ENCODE measurements at places on chromosomes 3 and 15.

- no peak for DNase-seq
Observed at GRCh38 chr15:95131131-95131556, 899.8 kb downstream of the MCTP2 start.

- no peak for DNase-seq
Observed at GRCh38 chr3:46626039-46626438, 13.7 kb downstream of the FAM240A start.

GRCh38 chr3:10855083-10855870, 39.2 kb downstream of the SLC6A11 start:
- no peak for DNase-seq

- no peak for DNase-seq
Observed at GRCh38 chr15:34031987-34032760, 6.8 kb downstream of the AVEN start.

- DNase-seq: no peak
Observed at GRCh38 chr15:45763170-45763869, 128.5 kb downstream of the SQOR start.

DNA sequence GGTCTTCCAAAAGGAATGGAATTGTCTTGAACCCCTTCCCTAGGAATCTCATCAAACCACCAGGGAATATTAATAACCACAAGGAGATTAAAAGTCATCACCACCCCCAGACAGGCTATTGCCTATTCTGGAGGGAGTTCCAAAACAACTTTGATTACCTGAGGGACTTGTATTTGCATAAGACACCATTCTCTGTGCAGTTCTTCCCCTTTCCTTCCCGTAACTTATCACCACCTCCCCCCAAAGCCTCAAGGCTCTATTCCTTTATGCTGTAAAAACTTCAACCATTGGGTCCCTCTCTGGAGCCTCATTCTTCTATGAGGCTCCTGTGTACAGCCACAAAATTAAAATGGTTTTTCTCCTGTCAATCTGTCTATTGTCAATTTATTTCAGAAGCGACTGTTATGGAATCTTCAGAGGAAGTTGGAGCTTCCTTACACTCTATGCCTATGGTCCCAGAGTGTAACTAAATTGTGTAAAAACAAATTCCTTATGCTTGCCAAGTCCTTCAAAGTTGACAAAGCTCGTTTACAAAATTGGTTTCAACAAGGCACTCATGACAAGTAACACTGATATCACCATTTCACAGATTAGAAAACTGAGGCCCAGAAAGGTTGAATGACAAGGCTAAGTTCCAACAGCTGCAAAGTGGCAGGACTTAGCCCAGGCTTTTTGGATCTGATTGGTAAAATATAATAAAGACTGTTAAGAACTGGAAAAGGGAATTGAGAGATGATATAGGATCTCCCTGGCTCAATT, 68.3 kb upstream of the HERC1 start:
- DNase-seq: no peak
